ENCODE measurements at places on chromosomes 16 and 17.
A peak's percentile ranks its signal among the peaks of the same experiment; 100 is the strongest.

GRCh38 chr17:79936641-79937381 lies 97.6 kb upstream of the CBX4 start:
- DNase-seq, result peak; percentile 52

GRCh38 chr16:74716355-74716754 lies 15.7 kb upstream of the MLKL start:
- no peak for DNase-seq

DNA sequence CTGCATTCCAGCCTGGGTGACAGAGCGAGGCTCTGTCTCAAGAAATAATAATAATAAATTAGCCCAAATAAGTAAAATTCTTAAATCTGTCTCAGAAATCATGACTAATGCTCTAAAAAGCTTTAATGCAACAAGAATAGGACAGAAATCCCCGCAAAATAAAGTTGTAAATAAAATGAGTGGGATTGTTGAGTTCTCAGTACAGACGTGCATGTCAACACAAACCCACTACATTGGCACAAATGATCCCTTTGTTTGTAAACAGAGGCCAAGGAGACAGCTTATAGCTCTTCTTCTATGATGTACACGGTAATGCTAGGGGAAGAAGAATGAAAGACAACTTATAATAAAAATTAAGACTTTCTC lies 6.0 kb downstream of the STAT5B start:
- peak; percentile 66 for DNase-seq

- DNase-seq, result no peak
Observed at GRCh38 chr16:87891764-87892163, 22.5 kb upstream of the SLC7A5 start.

GRCh38 chr16:21719283-21719682 lies 55.5 kb downstream of the OTOA start:
- no peak for DNase-seq

DNA sequence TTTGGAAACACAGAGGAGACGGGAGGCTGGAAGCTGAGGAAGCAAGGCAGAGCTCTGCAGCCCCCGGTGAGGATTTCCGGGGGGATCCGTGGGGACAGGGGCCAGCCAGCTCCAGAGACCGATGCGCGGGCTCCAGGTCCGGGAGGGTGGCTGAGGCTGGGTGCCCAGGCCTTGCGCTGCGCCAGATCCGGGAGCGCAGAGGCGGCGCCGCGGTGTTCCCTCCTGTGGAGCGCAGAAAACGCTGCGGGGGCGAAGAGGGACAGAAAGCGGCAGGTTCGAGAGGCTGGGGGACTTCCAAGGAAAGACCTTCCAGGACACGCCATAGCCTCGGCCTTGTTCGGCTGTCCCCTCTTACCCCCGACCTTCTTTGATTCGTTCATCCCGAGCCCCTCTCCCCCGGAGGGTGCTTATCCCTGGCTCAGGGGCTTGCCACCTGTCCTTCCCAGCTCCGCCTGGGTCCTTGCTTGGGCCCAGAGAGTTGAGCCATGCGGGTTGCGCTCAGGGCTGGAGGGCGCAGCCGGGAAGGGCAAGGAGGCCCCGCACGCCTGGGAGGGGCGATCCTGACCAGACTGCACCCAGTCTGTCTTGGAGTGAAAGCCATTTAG lies 697 bp upstream of the SHISA9 start:
- DNase-seq, result no peak

- no peak for DNase-seq
Observed at GRCh38 chr17:48176471-48176855, 68.9 kb downstream of the SNX11 start.

DNA sequence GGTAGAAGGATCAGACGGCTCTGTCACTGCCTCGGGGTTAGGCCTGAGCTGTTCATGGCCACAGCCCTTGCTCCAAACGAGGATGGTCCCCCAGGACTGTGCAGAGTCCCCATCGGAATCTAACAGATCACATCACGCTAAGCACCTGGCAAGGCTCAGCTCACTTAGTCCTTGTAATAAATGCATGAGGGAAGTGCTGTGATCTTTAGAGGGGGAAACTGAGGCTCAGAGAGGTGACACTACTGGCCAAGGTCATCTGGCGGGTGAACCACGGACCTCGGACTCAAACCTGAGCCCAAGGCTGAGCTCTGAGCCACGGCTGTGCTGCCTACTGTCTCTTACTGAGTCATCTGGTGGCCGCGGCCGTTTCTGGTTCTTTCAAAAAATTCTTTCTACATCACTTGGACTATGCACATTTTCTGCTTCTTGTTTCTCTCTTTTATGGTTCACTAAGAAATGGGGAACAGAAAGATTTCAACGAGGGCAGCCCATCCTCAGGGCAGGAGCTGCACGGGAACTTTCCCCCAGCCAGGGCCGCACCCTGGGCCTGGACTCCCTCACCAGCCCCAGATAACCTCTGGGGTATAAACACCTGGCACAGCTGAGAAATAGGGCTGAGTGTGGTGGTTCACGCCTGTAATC lies 55.6 kb downstream of the COTL1 start:
- no peak for DNase-seq

DNA sequence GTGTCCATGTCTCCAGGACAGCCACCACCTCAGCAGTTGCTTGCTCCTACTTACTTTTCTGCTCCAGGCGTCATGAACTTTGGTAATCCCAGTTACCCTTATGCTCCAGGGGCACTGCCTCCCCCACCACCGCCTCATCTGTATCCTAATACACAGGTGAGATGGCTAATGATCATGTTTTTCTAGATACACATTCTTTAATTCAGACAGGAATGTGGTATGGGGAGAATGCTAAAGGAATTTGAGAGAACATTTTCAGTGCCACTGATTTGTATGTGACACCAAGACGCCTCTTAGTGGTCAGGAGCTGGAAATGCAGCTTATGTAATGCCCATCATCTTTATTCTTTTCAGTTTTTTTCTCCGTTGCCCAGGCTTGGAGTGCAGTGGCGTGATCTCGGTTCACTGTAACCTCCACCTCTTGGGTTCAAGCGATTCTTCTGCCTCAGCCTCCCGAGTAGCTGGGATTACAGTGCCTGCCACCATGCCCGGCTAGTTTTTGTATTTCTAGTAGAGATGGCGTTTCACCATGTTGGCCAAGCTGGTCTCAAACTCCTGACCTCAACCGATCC lies 8.9 kb upstream of the RAPGEFL1 start:
- peak; percentile 73 for DNase-seq

- DNase-seq, result no peak
Observed at GRCh38 chr17:45753645-45754225, 30.4 kb upstream of the CRHR1 start.

DNA sequence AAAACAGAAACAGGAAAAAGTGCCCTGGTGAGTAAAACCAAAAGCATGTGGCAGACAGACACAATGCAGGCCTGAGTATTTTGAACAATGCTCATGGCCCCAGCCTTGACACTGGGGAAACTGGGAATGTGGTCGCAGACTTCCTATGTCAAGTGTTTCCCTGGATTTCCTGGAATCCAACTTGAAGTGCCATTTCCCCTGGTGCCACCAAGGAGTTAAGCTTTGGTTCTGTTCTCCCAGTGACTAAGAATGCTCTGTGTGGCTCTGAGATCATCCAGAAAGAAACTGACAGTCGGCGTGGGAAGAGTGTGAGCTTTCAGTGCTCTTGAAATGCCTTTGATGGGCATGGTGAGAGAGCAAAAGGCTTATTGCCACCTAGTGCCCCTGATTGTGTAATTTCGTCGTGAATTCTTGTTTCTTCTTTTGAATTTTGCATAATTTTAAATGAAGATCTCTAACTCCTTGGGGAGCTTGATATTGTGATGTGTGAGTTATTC lies 96.0 kb downstream of the YPEL2 start:
- peak; percentile 95 for DNase-seq

DNA sequence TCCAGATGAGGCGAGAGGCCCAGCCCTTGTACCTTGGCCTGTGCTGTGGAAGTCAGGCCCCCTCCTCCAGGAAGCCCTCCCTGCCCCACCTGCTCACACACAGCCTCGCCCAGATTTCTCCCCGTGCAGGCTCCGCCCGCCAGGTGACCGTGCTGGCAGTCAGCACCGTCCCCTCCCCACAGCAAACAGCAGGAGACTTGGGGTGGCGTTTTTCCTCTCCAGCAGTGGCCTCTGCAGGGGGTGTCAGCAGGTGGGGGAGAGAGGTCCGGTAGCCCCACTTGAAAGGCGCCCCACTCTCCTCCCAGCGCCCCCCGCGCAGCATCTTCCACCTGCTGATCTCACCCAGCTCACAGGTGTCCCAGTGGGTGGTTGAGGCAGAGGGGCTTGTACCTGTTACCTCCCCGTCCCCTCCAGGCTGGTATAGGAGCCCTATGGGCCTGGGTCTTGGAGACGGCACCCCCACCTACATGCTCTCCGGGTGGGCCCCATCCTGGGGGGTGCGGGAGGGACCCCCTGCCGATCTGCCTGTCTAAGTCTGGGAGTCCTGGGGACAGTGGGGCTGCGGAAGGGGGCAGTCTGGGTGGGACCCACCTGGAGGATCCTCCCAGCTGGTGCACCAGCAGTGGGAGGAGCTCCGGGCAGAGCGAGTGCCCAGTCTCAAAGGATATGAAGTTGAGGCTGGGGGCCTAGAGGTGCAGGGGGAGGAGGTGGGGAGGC lies 4.2 kb upstream of the C1QTNF8 start:
- DNase-seq, result no peak

DNA sequence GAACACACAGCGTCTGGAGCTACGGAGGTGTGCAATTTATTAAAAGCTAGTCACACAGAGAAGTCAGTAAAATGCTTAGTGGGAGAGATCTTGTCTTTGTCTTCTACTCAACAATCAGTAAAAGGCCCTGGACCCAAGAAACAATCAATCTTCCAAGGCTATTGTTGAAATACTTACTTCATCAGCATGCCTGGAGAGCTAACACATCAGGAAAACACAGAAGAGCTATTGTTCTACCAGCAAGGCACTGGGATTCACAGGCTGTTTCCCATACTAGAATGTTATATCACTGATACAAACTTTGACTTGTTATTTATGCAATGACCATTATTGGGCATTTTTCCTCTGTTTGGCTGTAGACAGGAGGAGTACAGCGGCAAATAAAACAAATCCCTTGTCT lies 247.8 kb upstream of the ERCC4 start:
- no peak for DNase-seq

- no peak for DNase-seq
Observed at GRCh38 chr16:88297178-88297720, 85.5 kb upstream of the ZNF469 start.

DNA sequence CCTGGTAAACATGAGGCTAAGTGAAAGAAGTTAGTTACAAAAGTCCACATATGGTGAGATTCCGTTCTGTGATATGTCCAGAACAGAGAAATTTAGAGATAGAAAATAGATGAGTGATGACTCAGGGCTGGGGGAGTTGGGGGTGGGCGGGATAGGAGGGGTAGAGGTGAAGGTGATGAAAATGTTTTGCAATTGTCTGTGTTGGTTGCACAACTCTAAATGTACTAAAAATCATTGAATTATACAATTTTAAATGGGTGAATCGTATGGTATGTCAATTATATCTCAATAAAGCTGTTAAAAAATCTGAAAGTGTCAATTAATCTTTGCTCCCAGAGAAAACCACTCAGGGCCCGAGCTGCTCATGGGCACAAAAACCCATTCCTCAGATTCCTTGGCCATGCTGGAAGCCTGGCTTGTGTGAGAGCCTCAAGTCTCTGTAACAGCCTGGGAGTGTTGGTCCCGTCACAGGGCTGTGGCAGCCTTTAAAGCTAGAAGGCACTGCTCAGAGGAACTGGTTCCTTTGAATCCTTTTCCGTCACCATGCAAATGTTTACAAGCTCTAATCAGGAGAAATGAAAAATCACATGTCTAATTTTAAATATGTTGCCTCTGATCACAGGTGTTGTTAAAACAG lies 225.3 kb downstream of the WWOX start:
- DNase-seq, result no peak

DNA sequence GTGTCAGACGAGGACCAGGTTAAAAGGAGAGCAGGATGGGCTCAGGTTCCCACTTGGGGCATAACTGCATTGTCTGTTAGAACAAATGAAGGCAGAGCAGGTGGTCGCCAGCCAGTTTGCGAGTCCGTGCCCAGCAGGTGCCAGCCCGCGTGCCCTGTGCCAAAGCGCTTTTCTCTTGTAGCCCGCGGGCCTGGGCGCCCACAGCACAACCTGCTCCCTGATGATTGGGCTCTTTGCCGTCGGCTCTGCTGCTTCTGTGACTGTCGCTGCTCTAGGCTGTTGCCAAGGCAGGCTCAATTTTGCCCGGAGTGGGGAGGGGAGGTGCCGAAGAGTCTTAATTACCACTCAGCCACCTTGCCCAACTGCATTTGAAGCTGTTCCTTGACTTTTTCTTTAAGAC lies 21.1 kb downstream of the KNOP1 start:
- DNase-seq, result no peak

DNA sequence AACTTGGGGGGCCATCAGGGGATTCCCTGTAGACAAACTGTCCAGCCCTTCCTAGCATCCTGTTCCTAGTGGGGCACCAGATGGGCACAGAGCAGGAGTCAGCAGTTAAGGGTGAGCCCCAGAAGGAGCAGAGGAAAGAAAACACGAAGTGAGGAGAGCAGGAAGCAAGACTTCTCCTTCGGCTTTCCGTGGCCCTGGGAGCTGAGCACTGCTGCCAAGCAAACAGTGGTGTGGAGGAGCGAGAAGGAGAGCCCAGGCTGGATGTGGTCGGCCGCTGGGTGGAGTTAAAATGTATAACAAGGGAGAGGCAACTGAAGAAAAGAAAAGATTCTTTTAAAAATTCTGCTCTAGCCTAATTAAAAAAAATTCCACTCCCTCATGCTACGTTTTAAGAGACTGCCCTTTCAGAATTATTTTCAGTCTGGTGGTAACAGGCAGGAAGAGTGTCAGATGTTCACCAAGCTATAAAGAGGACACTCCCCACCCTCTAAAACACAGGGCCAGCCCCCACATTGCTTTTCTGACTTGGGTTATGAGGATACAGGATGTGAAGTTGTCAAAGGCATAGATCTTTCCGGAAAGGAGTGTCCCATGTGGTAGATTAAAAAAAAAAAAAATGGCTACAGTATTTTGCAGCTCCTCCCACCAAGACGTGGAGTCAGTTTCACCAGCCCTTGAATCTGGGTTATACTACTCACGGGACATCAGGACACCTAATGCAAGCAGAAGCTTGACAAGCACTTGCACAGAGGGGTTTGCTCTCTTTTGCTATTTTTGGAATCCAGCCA lies 74.9 kb upstream of the ZFHX3 start:
- peak; percentile 63 for DNase-seq

- no peak for DNase-seq
Observed at GRCh38 chr17:57544401-57544800, 200.7 kb downstream of the CCDC182 start.

DNA sequence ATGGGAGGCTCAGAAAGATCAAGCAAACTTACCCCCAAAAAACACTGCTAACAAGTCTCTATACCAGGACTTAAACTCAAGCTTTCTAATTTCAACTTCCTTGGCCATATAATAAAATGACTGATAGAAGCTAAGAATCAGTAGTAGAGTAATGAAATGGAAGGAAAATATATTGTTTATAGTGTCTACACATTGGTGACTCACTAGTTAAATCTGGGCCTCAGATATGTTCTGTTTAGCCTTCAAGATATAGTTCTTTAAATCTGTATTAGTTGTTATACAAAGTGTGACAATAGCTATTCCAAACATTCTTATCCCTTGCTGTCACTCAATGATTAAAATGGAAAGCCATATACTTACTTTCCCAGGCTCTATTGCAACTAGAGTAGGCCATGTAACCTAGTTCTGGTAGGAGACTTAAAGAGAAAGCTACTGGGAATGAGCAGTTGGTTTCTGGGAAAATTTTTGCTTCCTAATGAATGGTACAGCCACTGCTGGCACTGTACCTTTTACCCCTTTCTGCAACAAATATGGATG lies 18.3 kb downstream of the SSH2 start:
- DNase-seq, result peak; percentile 52

Data from fibroblast of skin of back (primary cell).